Naive thymus-derived CD8-positive, alpha-beta T cell (primary cell): ENCODE measurements at places on chromosomes 13 and 19.

DNA sequence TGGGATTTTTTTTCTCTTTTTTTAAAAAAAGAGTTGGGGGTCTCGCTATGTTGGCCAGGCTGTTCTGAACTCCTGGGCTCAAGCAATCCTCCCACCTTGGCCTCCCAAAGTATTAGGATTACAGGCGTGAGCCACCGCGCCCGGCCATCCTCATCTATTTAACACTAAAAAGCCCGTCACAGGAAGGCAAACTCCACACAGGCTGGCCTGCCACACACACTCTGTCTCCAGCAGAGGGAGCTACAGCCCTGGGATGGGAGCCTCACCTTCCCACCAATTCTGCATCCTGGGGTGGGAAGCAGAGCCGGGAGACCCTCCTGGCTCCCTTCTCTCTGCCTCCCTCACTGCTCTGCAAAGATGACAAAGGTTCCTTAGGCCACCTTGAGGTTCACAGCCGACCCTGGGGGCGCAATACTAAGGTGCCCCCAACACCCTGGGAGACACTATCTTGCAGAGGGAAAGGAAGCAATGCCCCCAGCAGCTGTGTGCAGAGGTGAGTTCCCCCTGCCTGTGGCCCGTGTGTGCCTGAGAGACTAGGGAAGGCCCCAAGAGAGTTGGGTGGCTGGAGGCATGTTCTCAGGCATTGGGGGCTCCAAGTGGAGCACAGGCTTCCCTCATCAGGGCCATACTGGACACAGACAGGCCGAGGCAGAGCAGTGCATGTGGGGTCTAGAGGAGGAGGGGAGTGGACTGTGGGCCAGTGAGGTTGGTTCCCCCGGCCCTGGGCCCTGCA, 27.4 kb upstream of the TIMM44 start:
- DNase-seq: no peak

GRCh38 chr19:3497757-3498520, 2.5 kb downstream of the DOHH start:
- no peak for DNase-seq

GRCh38 chr13:92602560-92602959, 624.0 kb upstream of the GPC6 start:
- DNase-seq: no peak

GRCh38 chr13:36531746-36532486, 99.6 kb downstream of the CCNA1 start:
- DNase-seq: no peak

DNA sequence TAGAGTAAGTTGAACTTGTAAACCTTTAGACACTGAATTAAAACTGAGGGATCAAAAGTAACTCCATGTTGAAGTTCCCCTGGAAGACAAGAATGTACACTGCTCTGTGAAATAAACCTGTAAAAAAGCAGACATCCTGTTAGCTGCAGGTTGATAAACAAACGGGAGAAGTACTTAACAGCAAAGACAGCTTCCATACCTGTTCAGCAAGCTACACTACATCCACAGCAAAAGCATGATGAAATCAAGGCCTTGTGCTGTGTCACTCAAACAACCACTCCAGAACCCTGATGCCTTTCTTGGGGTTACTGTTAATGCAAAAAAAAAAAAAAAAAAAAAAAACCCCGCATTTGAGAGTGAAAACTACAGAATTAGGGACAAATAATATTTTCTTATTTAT, 20.8 kb downstream of the ANKRD10 start:
- DNase-seq: no peak

- no peak for DNase-seq
These were observed 61.0 kb upstream of the ADGRE5 start for GRCh38 chr19:14320253-14320652.

- no peak for DNase-seq
These were observed 193.8 kb downstream of the FOXO1 start for GRCh38 chr13:40472427-40473220.

DNA sequence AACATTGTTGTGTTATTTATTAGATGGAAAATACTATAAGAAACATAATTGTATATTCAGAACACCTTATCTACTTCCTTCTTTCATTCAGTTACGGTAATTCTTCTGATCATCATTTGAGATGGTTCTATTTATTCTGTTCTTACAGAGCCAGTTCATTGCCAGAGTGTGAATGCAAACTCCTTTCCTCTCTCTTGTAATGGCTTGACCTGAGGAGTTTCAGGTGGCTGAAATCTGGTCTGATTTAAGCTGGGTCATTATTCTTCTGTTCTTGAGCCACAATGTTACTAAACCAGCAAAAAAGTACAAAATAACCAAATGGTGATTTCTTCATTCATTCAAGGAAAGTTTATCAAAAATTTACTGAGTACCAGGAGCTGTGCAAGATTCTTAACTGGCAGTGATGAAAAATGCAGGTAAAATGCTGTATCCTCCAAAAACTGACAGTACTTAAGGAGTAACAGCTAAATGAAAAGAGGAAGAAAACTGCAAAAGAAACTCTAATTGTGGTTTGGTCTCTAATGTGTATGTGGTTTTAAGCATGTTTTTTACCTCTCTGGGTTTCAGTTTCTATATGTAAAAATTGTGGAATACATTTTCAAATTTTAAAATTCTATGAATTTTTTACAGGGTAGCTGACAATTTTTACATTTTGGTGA, 182.4 kb upstream of the UFM1 start:
- no peak for DNase-seq

DNA sequence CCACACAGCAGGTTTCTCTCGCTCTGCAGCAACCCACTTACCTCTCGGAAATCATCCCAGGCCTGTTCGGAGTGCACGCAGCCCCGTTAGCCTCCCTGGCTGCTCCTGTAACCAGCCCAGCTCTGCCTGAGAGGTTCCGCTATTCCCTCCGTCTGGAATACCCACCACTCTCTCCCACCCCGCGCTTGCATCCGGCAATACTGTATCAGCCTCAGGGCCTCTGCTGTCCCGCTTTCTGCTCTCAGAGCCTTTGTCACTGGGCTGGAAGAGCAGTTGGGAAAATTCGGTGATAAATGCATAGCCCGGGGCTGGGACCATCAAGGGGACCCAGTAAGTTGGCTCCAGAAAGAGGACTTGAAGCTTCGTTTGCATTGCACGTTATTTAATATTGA, 759 bp upstream of the TLE6 start:
- DNase-seq: no peak

- DNase-seq: no peak
These were observed 479.4 kb downstream of the PCDH20 start for GRCh38 chr13:60936281-60936680.
